ENCODE measurements at places on chromosomes 2 and 18.
A peak's percentile ranks its signal among the peaks of the same experiment; 100 is the strongest.

DNA sequence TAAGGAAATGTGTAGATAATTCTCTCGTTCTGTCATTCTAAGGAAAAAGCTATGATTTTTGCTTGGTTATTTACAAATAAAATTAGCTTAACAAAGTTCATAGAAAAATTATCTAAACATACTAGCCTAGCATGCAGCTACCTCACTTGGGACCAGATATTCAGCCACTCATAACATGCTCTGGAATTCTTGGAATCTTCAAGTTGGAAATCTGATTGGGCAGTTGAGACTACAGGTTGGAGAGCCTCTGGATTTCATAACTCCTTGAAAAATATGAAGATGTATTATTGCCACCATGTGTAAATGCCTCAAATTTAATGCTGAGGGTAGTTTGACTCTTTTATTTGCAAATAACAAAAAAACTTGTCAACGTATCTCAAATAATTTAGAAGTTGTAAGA lies 132.2 kb upstream of the GULP1 start:
- DNase-seq, result no peak

DNA sequence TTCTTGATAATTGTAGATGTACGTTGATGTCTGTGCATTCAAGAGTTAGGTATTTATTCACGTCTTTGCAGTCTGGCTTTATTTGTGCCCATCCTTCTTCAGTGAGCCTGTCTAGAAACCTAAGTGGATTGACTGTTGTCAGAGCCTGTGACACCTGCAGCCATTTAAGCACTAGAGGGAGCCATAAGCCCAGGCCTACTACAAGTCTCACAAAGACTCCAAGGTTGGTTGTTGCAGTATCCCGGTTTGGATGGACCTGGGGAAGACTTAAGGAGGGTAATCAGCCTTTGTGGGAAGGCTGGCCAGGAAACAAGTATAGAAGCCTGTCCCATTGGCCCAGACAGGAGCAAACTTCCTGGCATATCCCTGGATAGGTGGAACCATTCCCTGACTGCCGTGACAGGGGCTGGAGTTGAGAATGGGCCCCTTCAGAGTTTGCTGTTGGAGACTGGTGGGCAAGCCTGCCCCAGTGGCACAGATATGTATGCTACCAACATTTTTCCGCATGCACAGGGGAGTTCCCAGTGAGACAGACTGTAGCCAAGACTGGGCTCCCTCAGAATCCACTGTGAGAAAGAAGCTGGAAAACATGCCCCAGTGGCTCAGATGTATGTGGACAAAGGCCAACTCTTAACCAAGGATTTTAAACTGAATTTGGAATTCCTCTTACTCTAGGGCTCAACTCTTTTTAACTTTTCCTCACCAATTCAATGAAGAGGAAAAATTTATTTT lies 9.3 kb upstream of the LRRC30 start:
- DNase-seq, result peak; percentile 59

DNA sequence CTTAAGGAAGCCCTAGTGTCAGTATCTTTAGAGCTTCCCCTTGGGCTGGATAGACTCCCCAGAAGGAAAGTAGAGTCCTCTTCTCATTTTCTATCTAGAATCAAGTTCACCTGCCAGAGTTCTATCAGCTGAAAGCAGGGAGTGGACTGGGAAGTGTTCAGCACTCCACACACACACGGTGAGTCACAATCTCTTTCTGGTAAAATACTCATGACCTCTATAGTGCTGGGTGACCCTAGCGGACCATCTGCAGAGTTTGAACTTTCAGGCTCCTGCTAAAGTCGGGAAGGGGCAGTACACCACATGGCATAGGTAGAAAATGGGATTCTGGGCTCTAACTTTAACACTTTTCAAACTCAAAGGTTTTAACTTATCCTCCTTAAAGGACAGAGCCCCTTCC lies 43.3 kb downstream of the SAP130 start:
- DNase-seq, result no peak

DNA sequence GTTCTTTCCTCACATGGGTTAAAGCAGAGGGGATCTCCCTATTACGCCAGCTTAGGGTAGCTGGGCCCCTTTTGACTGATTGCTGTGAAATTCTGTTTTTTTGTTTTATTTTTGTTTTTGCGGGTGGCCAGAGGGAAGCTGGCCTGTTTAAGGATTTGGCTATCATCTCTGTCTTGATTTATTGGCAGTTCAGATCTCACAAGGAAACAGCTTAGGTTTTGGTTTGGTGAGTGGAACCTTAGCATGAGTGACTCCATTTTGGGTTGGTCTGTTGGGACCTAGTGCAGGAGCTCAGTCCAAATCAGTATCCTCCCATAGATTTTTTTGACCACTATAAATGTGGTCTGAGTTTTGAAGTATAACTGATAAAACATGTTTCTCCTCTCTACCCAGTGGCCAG lies 25.6 kb upstream of the NTSR2 start:
- no peak for DNase-seq

DNA sequence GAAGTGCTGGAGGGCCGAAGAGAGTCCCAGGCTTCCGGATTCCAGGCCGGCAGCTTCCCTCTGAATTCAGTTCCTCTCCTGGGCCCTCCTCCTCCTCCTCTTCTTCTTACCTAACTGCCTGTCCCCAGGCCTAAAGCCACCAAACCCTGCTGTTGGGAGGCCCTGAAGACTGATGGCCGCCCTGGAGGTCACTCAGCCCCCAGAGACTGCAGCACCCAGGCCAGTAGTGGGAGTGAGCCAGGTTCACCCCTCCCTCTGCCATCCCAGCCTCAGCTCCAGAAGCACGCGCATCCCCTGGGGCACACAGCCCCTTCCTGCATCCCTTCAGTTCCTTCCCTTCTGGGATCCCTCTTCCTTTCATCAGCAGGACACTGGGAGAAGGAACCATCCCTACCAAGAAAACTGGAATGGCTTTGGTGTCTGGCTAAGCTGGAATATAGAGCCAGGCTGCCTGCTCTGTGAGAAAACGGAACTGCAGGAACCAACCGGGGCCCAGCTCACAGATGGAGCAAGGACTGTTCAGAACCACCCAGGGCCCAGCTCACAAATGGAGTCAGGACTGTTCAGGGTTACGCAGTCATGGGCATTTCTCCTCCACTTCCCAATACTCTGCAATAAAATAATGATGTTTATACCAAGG lies 127.4 kb downstream of the NDUFA10 start:
- DNase-seq, result no peak

DNA sequence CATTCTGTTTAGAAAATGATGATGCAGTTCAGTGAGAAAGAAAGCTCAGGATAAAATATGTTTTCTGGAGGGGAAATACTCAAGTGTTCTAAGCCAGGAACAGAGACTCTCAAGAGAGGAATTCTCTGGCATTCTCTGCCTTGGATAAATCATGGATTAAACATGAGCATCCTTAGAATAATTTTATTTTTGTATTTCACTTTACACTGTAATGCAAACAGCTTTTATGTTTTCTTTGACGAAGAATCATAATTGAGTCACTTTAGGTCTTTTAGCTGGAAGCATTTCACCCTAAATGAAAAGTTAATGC lies 11.1 kb downstream of the GDF7 start:
- DNase-seq, result no peak

DNA sequence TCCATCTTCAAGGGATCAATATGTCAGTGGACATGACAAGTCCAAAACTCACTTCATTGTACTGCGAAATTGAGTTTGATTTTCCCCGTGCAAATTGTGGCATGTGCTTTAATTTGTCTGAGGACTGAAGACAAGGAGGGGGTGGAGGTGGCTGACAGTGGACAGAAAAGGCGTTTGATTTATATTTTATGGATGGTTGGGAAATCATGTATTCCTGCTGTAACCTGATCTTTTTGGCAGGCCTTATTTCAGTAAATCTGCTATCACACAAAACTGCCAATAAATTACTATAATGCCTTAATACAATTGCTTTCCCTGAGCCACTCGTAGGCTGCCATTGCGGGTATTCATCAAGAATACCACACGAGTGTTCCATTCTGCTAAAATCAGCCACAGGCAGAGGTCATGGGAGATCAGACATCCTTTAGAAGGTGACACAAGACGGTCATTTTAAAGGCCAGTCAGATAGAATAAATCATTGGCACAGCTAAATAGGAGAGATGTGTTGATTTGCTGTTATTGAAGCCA lies 720.5 kb downstream of the MBD2 start:
- no peak for DNase-seq

- DNase-seq, result no peak
Observed at GRCh38 chr2:107469437-107469995, 357.2 kb upstream of the RGPD4 start.

GRCh38 chr2:137181370-137181769 lies 416.0 kb downstream of the THSD7B start:
- no peak for DNase-seq

GRCh38 chr2:54534625-54535024 lies 78.5 kb downstream of the SPTBN1 start:
- DNase-seq, result no peak

GRCh38 chr2:15622614-15623480 lies 31.2 kb downstream of the DDX1 start:
- no peak for DNase-seq

GRCh38 chr2:20728114-20728758 lies 61.3 kb downstream of the GDF7 start:
- DNase-seq, result no peak

DNA sequence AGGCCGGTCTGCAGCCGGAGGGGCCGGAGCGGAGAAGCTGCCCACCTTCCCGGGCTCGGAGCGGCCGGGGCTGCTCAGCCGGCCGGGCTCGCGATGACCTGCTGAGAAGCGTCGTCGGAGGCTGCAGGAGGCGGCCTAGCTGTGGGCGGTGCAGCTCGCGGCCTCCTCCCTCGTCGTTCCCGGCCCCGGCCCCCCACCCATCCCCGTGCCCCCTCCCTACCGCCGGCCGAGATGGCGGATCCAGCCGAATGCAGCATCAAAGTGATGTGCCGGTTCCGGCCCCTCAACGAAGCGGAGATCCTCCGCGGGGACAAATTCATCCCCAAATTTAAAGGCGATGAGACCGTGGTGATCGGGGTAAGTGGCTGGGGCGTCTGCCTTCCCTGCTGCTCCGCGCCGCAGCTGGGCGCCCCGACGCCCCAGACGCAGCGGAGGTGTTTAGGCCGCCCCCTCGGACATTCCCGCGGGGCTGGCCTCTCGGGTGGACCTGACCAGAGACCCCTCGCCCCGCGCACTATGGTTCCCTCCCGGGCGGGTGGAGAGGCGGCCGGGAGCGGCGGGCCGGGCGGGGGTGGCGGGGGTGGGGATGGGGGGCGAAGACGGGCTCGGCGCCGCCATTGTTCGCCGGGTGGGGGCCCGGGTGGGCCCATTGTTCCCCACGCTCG lies 492 bp downstream of the KIF5C start:
- DNase-seq, result no peak

DNA sequence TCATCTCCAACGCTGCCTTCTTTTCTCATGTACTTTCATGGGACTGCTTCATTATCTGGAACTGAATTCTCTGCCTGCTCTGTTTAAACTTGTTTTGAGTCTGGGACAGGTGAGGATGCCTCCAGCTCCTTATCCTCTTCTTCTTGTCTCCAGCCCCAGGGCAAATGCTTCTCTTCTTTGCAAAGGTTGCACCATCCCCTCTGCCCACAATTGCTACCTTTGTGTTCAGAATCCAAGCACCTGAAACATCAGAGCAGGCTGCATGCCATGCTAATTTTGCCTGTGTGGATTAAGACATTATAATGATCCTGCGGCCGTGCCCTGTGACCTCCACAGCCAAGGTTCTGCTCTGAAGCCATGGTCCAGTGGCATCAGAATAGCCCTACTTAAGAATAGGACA lies 309.5 kb downstream of the EPHA4 start:
- no peak for DNase-seq

- DNase-seq, result no peak
Observed at GRCh38 chr18:68893354-68893753, 95.5 kb downstream of the CCDC102B start.

DNA sequence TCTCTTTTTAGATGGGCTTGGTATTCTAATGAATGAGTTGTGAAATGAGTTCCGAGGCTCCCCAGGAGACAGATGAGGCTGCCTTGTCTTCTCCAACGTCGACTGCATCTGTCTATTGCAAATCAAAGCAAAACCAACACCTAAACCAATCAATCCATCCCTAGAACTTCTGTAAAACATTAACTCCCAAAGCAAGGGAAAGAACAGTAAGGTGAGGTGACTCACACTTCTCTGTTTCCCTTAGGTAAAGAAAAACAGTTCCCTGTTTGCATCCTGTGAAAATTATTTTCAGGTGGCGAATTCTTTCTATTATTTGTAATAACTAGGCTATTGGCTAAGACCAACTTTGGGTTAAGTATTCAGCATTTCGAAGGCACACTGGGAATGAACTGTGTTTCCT lies 249.4 kb downstream of the EPHA4 start:
- no peak for DNase-seq

GRCh38 chr2:12809526-12809925 lies 92.8 kb downstream of the TRIB2 start:
- no peak for DNase-seq

- DNase-seq, result no peak
Observed at GRCh38 chr2:237540223-237540775, 26.1 kb upstream of the PRLH start.

- no peak for DNase-seq
Observed at GRCh38 chr18:6661692-6662415, 67.7 kb upstream of the ARHGAP28 start.

GRCh38 chr18:56977309-56977708 lies 169.6 kb upstream of the BOD1L2 start:
- no peak for DNase-seq

DNA sequence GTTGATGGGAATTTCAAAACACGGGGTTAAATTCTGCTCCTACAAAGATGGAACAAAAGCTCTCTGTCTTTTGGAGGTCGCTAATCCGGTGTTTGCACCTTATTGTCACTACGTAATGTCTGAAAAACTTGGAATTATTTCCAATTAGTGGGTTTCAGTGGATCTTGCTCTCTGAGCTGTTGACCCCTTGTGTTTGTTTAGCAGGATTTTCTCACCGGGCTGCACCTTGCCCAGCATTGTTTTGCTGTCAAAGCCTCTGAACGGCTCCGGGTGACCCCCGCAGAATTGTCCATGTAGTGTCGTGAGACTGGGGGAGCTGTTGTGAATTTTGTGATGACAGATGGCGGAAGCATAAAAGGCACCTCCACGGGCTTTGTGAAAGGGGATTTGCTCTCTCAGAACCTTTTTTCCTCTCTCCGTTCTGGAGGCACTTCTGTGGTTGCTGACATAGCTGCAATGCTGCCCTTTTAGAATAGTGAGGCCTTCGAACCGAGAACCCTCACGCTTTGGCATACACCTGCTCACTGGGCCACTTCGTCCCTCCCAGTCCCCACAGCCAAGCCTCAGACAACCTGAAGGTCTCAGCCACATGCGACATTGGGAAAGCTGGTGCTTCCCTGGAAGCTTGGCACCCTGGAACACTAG lies 129.4 kb downstream of the ACOXL start:
- DNase-seq, result no peak

DNA sequence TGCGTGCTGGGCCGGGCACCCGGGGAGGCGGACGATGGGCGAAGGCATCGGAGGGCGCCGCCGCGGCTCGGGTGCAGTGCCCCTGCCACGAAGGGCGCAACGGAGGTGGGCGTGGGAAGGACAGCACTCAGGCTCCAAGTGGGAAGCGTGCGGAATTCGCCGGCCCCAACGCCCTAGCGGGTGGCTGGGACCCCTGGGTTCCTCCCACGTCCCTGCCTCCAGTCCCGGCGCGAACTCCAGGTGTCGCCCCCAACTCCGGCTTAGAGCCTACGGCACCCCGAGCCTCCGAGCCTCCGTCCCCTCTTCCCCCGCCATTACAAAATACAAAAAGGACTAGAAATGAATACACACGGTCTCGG lies 1.3 kb downstream of the CYP27C1 start:
- DNase-seq, result no peak

Measured in fibroblast of gingiva (primary cell).